Activated CD4-positive, alpha-beta T cell treated with anti-CD3 and anti-CD28 coated beads, Interleukin-2, amount 10 ng/mL, durations not matched to agents 7 days and 5 days (primary cell): ENCODE measurements at places on chromosomes 1 and 21.

DNA sequence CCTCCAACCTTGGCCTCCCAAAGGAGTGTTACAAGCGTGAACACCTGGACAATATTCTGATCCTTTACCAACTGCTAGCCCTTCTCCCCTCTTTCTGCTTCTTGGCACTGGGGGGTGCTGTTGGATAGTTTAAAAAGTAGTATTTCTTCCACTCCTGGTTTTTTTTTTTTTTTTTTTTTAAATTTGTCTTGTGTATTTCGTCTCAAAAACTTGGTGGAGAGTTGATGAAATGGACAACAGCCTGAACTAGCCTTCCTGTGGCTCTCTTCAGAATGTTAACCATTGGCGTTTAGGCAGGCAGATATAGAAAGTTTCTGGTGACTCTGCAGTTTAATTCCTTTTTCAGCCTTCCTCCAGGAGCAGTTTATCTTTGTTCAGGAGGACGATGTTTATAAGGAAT is 69.7 kb upstream of the USP24 start:
- peak; percentile 34 for DNase-seq

- no peak for DNase-seq
Observed at GRCh38 chr1:163836481-163836880, 514.7 kb downstream of the NUF2 start.

GRCh38 chr1:38558055-38558454 is 301.5 kb downstream of the RRAGC start:
- no peak for DNase-seq

DNA sequence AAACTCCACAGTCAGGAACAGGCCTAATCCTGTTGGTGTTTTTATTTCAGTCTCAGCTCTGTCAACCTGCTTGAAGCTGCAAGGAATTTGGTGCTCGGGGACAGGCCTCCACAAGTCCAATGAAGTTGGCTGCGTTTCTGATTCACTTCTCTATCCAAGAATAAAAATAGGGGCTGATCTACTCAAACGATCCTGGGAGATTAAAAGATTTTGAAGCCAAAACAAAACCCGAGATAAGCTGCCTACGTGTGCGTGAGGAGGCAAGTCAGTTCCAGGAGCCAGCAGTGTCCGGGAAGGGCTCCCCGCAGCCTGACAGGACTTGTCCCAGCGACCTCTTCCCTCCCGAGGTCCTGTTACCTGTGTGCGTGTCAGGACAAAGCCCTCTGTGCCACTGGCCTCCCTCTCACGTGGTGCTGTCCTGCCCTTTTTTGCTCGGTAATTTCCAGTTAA is 98.0 kb downstream of the ETS2 start:
- no peak for DNase-seq

DNA sequence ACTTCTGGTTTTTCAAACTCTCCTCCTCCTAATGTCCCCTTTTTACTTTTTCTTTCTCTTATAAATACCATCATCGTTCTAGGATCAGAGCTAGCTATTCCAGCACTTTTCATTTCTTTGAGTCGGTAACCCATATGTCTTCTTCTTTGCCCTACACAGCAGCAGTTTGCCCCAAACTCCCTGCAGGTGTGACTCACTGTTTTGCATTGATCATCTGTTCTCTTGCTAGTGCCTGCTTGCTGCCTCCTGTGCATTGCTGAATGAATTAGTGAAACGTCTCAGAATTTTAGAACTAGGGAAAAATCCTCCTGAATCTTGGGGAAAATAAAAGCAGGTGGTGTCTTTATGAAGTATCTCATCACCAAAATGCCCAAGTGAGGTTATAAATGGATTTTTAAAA is 21.7 kb downstream of the KCNK2 start:
- no peak for DNase-seq

- no peak for DNase-seq
Observed at GRCh38 chr1:180117764-180118116, 36.9 kb upstream of the QSOX1 start.

- DNase-seq: no peak
Observed at GRCh38 chr1:3298197-3298596, 156.3 kb upstream of the ARHGEF16 start.

DNA sequence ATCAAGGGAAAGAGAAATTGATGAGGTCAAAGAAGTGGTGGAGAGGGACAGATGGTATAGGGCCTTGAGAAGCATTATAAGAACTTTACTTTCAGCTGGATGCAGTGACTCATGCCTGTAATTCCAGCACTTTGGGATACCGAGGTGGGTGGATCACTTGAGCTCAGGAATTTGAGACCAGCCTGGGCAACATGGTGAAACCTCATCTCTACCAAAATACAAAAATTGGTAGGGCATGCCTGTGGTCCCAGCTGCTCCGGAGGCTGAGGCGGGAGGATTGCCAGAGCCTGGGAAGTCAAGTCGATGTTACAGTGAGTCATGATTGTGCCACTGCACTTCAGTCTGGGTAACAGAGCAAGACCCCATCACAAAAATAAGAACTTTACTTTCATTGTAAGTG is 5.7 kb downstream of the TMEM50A start:
- no peak for DNase-seq

DNA sequence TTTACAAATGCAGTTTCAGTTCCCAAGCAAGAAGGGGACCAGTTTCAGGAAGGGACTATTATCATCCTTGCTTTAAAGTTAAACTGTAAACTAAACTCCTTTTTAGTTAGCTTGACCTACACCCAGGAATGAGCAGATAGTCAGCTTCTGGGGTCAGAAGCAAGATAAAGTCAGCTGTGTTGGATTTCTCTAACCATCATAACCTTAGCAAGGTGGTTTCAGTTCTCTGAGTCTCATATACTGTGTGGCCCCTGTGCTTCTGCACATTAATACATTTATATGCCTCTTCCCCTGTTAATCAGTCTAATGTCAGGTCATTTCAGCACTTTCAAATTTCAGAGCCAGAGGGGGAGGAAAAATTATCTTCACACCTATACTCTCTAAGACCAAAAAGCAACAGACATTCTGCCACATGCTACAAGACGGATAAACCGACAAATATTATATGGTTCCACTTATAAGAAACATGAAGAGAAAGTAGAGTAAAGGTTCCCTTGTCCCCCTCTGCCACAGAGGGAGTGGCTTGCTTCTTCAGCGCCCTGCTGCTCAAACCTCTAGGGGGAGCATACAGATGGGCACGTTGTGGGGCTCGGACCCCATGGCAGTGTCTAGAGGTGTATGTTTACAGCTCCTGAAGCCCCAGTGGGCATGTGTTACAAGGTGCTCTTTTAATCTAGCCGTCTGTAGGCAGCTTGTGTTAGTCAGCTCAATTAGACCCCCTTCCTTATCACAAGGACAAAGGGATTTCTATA is 89.1 kb downstream of the SMYD3 start:
- no peak for DNase-seq

DNA sequence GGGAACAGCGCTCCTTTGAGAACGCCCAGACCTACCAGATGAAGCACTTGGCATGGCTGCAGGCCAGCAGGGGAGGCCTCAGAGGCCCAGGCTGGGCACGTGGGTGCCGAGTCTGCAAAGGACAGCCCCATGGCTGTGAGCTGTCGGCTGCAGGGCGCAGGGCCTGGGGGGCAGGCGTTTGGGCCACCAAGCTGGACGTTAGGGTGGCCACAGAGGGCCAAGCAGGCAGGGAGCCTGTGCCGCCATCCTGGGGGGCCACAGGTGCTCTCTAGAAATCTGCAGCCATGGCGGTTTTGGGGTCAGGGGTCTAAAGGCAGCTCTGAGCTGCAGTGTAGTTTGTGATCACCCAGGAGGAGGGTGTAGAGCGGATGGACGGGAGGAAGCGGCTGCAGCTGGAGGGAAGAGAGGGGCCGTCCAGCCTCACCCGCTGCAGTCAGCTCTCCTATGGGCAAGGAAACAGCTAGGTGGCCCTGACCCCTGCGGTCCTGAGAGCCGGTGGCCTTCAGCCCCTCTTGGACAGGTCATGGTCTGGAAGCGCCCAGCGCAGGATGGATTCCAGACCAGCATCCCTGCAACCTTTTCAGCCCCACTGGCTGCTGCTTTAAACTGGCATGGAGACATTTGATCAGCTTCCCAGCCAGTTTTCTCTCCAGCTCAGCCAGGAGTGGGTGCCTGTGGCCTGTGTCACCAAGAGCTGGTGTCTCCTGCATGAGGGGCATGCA is 11.0 kb downstream of the IBA57 start:
- DNase-seq: no peak
